ENCODE measurements at places on chromosomes 5 and 9.

GRCh38 chr5:56172241-56172640 is 60.9 kb downstream of the ANKRD55 start:
- DNase-seq, result no peak

- DNase-seq, result no peak
These were observed 398.3 kb upstream of the EDIL3 start for GRCh38 chr5:84783003-84783402.

- DNase-seq, result no peak
These were observed 7.3 kb upstream of the SMIM3 start for GRCh38 chr5:150771034-150771795.

GRCh38 chr5:166865206-166865605 is 1426.2 kb upstream of the WWC1 start:
- no peak for DNase-seq

GRCh38 chr5:180071531-180072255 is at the start of gene RNF130:
RNF130 (minus strand) TSS chr5:180071759; CDS start chr5:180071702, 57 bp downstream.
- peak; percentile 76 for DNase-seq

DNA sequence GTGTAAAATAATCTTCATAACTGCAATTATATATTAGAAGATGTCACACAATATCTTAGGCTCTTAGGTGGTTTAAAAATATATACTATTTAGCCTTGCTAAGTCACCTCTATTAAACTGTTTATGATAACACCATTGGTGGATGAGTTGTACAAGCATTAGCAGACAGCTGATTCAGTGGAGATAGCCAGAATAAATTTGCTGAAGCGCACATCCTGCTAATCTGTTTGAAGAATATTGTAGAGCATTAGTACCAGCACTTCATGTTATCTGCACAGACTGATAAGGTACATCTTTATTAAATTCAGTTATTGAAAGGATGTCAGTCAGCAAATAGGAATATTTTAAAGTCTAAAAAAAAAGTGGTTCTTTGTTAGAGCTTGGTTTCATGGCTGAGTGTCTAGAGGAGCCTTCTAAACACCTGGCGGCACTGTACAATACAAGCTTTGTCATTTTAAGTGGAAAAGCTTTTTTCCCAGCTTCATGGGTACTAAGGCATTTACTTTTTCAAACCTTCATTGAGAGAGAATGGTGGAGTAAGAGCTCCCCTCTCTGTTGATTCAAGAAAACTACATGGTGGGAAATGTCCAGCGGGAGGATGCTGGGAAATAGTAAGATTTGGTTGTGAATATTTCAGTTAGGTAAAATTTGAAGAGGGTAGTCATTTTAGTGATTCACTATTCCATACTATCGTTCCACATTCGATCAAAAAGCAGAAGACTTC is 275.1 kb downstream of the SLF1 start:
- DNase-seq, result no peak
